ENCODE measurements at places on chromosomes 1 and 21. TPM values are rescaled to one million over a fixed set of nuclear protein-coding genes. Genes with fewer than 3 reads are reported as not detected.

DNA sequence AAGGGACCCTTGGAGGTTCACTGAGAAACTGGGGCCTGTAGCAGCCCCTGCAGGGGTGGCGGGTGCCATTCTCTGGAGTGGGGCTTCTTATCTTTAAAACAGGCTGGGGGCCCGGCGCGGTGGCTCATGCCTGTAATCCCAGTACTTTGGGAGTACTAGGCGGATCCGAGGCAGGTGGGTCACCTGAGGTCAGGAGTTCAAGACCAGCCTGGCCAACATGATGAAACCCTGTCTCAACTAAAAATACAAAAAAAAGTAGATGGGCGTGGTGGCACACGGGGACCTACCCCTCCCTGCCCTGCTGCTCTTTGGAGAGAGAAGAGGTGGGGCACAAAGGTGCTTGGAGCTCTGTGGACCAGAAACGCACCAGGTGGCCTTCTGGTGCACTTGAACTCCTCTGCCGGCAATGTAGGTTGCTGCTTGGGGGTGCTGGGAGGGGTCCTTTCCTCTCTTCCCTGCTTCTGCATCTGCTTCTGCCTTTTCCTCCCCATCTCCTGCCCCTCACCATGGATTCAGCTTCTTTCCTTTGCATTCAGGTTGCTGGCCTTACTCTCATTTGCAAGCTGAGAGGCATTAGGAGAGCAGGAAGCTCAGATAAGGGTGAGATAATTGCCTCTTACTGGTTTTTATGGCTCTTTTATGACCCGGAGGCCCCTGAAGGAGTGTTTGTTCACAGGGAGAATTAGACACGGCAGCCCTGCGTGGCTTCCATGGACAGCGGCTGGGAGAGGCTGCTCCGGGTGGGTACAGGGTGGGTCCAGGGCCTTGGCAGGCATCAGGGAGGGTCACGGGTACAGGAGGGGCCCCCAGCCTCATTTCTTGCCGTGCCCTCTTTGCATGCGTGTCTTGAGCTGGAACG, 57.4 kb downstream of the ARHGEF10L start:
- H3K4me1 ChIP-seq = no peaks in the 10 kb centered on the region
- H3K36me3 ChIP-seq = no peaks in the 10 kb centered on the region
- H3K4me3 ChIP-seq = no peak overlapping the region
- H3K27me3 ChIP-seq = no peaks in the 10 kb centered on the region

DNA sequence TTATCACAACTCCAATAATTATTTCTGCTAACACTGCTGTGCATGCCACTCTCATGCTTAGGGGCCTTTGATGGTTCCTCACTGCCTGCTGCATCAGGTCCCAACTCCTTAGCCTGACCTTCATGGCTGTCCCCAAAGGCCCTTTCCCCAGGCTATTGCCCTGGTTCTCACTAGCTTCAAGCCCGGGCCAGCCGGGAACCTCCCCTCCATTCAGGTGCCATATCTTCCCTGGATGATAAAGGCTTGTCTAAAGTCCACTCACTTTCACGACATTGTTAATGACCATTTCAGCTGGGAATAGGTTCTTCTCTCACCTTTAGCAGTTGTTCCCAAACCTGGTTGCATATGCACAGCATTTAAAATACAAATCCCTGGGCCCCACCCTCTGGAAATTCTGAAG, 95.8 kb downstream of the CNIH3 start:
- H3K27ac ChIP-seq = no peak overlapping the region
- no peak for DNase-seq
- peaks cover 4% of the 10 kb centered on the region for H3K27me3 ChIP-seq

DNA sequence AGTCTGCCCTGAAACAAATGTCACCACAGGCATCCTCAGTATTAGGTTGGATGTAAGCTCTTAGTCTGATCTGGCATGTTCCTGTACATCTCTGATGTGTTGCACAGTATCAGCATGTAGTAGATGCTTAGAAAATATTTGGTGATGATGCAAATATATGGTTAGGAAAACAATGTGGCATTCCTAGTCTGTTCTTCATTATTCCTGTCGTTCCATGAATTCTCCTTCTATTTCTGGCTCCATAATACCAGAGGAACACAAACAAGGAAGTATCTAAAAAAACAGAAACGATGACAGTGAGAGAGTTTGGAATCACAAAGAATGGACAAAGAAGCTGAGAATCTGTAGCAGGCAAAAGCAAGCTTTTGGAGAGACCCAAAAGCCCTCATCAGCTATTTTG, 236.6 kb downstream of the HHAT start:
- no peaks in the 10 kb centered on the region for H3K27me3 ChIP-seq
- no peaks in the 10 kb centered on the region for H3K36me3 ChIP-seq
- H3K27ac ChIP-seq = no peak overlapping the region
- peaks cover 2% of the 10 kb centered on the region for H3K4me1 ChIP-seq

DNA sequence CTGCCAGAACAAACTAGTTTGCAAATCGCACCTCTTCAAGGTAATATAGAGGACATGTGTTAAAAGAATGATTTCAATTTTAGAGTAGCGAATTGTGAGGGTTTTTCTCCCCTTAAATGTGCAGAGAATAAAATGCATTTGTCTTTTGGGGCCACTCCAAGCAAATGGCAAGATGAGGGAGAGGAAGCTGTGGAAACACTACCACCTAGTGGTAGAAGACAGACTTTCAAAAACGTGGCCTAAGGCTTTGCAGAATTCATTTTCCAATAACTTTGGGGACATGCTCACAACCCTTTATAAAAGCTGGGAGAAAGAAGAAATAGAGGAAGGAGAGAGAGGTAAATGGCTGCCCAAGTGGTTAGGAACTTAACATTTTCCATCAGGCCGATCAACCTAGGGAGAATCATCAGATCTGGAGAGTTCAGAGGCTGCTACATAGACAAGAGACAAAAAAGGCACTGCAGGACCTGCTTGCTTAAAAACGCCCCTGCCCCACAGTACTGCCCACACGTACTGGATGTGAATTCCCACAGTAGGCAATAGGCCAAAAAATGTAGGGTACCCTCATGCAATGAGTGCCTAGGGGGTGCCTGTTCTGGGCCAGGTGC, 15.7 kb upstream of the RCAN1 start:
- H3K27ac ChIP-seq = no peak overlapping the region
- H3K4me3 ChIP-seq = no peak overlapping the region
- no peaks in the 10 kb centered on the region for H3K36me3 ChIP-seq
- no peaks in the 10 kb centered on the region for H3K4me1 ChIP-seq

TAL1 gene
- 0.19 TPM for total RNA-seq

ARHGEF19 gene
- 4.9 TPM for total RNA-seq

TRIM63 gene
- not detected for total RNA-seq

- H3K27ac ChIP-seq = no peak overlapping the region
- no peak overlapping the region for H3K4me3 ChIP-seq
- no peaks in the 10 kb centered on the region for H3K4me1 ChIP-seq
- H3K27me3 ChIP-seq = no peaks in the 10 kb centered on the region
These were observed 454.8 kb downstream of the KIF26B start for GRCh38 chr1:245609354-245610150.

- H3K36me3 ChIP-seq = no peaks in the 10 kb centered on the region
- no peak overlapping the region for H3K27ac ChIP-seq
- no peak for DNase-seq
- no peak overlapping the region for H3K4me3 ChIP-seq
- H3K4me1 ChIP-seq = no peaks in the 10 kb centered on the region
- peaks cover 9% of the 10 kb centered on the region for H3K27me3 ChIP-seq
These were observed 83.4 kb downstream of the SNRPE start for GRCh38 chr1:203944651-203945404.

HUNK gene
- total RNA-seq = 0.02 TPM

C1orf94 gene
- not detected for total RNA-seq

SLC22A15 gene
- 0.25 TPM for total RNA-seq

- H3K36me3 ChIP-seq = no peaks in the 10 kb centered on the region
- H3K4me3 ChIP-seq = no peak overlapping the region
- no peak overlapping the region for H3K27ac ChIP-seq
- H3K4me1 ChIP-seq = peaks cover 11% of the 10 kb centered on the region
These were observed 2.0 kb downstream of the KCND3 start for GRCh38 chr1:111987502-111987901.

GRCh38 chr1:30060738-30061137, 662.6 kb downstream of the MATN1 start:
- no peak overlapping the region for H3K4me3 ChIP-seq
- H3K4me1 ChIP-seq = no peaks in the 10 kb centered on the region
- H3K27me3 ChIP-seq = peaks cover 6% of the 10 kb centered on the region

DNA sequence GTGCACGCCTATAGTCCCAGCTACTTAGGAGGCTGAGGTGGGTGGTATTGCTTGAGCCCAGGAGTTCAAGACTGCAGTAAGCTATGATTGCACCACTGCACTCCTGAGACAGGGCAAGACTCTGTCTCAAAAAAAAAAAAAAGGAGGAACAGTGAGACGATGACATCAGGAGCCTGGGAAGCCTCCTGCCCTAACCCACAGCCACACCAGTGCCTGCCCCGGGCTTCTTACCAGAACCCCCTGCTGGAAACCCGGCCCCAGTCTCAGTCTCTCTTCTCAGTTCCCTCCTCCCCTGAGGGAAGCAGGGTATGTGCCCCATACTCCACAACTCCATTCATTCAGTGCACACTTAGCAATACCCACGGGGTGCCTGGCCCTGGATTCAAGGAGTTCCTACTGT, 9.1 kb downstream of the COL8A2 start:
- H3K4me3 ChIP-seq = no peak overlapping the region
- H3K36me3 ChIP-seq = no peaks in the 10 kb centered on the region
- DNase-seq = no peak
- no peak overlapping the region for H3K27ac ChIP-seq
- peaks cover 4% of the 10 kb centered on the region for H3K4me1 ChIP-seq

FAM72B gene
- total RNA-seq = 37.1 TPM

- no peaks in the 10 kb centered on the region for H3K36me3 ChIP-seq
- no peaks in the 10 kb centered on the region for H3K27me3 ChIP-seq
- DNase-seq = peak; percentile 7
- H3K4me1 ChIP-seq = no peaks in the 10 kb centered on the region
- H3K27ac ChIP-seq = no peak overlapping the region
- no peak overlapping the region for H3K4me3 ChIP-seq
These were observed 436.4 kb downstream of the PLA2G4A start for GRCh38 chr1:187264995-187265602.

GRCh38 chr1:20285510-20285909, 5.2 kb upstream of the VWA5B1 start:
- H3K27ac ChIP-seq = no peak overlapping the region
- no peak overlapping the region for H3K4me3 ChIP-seq
- peaks cover 45% of the 10 kb centered on the region for H3K27me3 ChIP-seq
- H3K36me3 ChIP-seq = no peaks in the 10 kb centered on the region
- H3K4me1 ChIP-seq = no peaks in the 10 kb centered on the region

- no peaks in the 10 kb centered on the region for H3K36me3 ChIP-seq
- H3K27me3 ChIP-seq = no peaks in the 10 kb centered on the region
- H3K27ac ChIP-seq = no peak overlapping the region
- no peaks in the 10 kb centered on the region for H3K4me1 ChIP-seq
- DNase-seq = no peak
These were observed 388.2 kb downstream of the USP25 start for GRCh38 chr21:16117851-16118590.

CLCA4 gene
- not detected for total RNA-seq

- peaks cover 46% of the 10 kb centered on the region for H3K27me3 ChIP-seq
- H3K27ac ChIP-seq = peak overlapping the region; percentile 10
- H3K4me3 ChIP-seq = no peak overlapping the region
- peak; percentile 72 for DNase-seq
- no peaks in the 10 kb centered on the region for H3K36me3 ChIP-seq
These were observed 5.3 kb downstream of the HES2 start for GRCh38 chr1:6414443-6414844.

GRCh38 chr1:52328615-52329014, 37.4 kb downstream of the CC2D1B start:
- H3K27me3 ChIP-seq = no peaks in the 10 kb centered on the region
- no peaks in the 10 kb centered on the region for H3K4me1 ChIP-seq
- no peak for DNase-seq
- no peak overlapping the region for H3K27ac ChIP-seq
- H3K36me3 ChIP-seq = no peaks in the 10 kb centered on the region

PDZK1IP1 gene
- not detected for total RNA-seq
